Left lobe of liver (tissue), 2 donors: ENCODE measurements at places on chromosomes 1 and 21.

DNA sequence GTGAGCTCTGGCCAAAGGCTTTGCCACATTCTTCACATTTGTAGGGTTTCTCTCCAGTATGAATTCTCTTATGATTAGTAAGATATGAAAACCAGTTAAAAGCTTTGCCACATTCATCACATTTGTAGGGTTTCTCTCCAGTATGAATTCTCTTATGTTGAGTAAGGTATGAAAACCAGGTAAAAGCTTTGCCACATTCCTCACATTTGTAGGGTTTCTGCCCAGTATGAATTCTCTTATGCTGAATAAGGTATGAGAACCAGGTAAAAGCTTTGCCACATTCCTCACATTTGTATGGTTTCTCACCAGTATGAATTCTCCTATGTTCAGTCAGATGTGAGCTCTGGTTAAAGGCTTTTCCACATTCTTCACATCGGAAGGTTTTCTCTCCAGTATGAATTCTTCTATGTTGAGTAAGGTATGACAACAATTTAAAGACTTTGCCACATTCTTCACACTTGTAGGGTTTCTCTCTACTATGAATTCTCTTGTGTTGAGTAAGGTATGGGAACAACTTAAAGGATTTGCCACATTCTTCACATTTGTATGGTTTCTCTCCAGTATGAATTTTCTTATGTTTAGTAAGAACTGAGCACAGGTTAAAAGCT, 20.7 kb downstream of the ZNF695 start:
- no peak for DNase-seq

GRCh38 chr1:221829327-221830015, 87.6 kb upstream of the DUSP10 start:
- DNase-seq, result no peak

DNA sequence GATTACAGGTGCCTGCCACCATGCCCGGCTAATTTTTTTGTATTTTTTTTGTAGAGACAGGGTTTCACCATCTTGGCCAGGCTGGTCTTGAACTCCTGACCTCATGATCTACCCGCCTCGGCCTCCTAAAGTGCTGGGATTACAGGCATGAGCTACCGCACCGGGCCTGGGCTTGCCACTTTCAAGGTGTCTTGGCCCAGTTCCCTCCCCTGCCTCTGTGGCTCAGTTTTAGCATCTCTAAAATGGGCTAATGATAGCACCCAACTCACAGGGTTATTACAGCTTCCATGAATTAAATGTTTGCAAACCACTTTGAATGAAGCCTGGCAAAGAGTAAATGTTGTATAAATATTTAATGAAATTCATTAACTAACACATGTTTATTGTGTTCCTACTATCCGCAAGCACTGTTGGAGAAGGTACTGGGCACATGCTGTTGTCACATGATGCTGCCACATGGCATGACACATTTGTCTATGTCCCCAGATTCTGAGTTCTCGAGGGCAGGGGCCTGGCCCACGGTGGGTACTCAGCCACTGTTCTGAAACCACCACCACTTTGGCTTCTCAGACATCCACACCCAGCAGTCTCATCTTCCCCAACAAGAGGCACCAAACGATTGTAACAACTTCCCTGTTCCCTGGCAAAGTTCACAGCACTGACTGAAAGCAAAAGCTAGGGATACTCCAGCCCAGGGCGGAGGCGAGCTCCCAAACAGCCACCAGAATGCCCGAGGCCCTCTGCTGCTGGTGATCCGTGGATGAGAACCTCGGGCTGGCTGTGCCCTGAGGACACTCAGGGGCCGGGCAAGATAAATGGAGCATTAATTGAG, 9.7 kb downstream of the IFFO2 start:
- DNase-seq, result no peak

GRCh38 chr1:1122078-1122811, 6.4 kb upstream of the C1orf159 start:
- peak; percentile 85 for DNase-seq

- DNase-seq, result no peak
Observed at GRCh38 chr1:166673722-166674121, 165.6 kb upstream of the POGK start.

GRCh38 chr1:94006604-94007003, 97.4 kb upstream of the GCLM start:
- no peak for DNase-seq

- DNase-seq, result no peak
Observed at GRCh38 chr21:14523234-14523633, 22.9 kb downstream of the SAMSN1 start.

DNA sequence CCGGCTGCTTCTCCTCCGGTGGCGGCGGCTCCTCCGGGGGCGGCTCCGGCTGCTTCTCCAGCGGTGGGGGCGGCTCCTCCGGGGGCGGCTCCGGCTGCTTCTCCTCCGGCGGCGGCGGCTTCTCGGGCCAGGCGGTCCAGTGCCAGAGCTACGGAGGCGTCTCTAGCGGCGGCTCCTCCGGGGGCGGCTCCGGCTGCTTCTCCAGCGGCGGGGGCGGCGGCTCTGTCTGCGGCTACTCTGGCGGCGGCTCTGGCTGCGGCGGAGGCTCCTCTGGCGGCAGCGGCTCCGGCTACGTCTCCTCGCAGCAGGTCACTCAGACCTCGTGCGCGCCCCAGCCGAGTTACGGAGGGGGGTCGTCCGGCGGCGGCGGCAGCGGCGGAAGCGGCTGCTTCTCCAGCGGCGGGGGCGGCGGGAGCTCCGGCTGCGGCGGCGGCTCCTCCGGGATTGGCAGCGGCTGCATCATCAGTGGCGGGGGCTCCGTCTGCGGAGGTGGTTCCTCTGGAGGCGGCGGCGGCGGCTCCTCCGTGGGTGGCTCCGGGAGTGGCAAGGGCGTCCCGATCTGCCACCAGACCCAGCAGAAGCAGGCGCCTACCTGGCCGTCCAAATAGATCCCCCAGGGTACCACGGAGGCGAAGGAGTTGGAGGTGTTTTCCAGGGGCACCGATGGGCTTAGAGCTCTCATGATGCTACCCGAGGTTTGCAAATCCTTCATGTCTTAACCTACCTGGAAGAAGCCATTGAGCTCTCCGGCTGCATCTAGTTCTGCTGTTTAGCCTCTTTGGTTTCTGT, 2.0 kb downstream of the LORICRIN start:
- no peak for DNase-seq

DNA sequence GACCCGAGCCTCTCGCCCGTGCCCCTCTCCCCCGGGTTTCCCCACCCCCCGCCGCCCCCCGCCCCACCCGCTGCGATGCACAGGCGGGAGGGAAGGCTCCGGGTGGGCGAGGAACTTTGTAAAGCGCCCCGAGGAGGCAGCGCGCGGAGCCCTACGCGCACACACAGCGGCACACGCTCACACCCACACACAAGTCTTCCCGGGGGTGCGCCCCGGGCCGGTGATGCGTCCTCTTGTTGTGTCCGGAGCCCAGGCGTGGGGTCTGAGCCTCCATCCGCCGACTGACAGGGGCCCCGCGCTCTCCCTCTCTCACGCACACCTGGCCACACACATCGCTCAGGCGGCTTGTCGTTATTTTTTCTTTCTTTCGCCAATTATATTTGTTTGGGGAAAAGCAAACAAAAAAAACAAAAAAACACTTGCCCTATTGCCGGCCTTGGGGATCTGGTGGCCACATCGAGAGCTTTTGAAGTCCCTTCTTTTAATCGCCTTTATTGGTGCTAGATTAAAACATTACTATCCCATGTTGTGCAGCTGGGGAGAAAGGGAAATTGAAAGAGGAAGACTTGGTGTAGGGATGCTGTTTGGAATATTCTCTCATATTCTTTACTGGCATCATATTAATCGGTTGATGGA, 770 bp downstream of the NTNG1 start:
- DNase-seq, result no peak

GRCh38 chr1:75198761-75199160, 64.6 kb downstream of the LHX8 start:
- no peak for DNase-seq

DNA sequence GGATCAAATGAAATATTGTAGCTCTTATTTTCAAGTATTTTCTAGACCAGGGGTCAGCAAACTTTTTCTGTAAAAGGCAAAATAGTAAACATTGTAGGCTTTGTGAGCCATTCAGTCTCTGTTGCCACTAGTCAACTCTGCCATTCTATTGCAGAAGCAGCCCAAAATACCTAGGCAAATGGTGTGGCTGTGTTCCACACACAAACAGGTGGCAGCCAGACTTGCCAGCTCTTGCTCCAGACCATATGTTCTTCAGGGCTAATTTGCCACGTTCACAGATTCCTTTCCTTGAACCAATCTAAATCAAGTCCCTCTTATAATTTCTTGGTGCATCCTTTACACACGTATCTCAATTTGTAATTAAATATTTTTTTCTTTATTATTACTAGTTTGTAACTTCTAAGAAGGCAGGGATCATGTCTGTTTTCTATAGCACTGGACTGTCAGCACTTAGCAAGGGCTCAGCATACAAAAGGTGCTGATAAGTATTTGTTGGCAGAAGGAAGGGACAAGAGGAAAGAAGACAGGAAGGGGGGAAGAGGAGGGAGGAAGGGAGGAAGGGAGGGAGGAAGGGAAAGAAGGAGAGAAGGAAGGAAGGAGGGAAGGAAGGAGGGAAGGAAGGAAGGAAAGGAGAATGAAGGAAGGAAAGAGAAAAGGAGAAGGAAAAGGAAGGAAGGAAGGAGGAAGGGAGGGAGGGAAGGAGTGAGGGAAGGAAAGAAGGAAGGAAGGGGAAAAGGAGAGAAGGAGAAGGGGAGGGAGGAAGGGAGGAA, 106.5 kb upstream of the EDEM3 start:
- DNase-seq, result no peak

DNA sequence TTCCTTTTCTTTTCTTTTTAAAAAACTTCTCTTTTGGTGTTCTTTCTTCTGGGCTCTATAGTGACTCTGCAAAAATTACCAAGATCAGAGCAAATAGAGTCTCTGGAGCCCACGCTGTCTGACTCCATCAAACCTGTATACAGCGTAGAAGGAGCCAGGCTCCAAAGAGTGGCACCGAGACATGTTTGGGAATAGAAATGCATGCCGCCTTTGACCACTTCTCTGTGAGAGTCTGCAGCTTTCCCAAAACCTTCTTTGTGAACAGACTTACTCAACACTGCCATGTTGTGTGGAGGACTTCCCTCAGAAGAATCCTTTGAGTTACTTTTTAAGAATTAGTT, 55.3 kb downstream of the GORAB start:
- no peak for DNase-seq

- DNase-seq, result no peak
Observed at GRCh38 chr1:217228689-217229088, 402.2 kb downstream of the GPATCH2 start.

- DNase-seq, result no peak
Observed at GRCh38 chr1:156012051-156012817, 8.5 kb downstream of the SSR2 start.
